ENCODE measurements at places on chromosomes 5 and 9.

DNA sequence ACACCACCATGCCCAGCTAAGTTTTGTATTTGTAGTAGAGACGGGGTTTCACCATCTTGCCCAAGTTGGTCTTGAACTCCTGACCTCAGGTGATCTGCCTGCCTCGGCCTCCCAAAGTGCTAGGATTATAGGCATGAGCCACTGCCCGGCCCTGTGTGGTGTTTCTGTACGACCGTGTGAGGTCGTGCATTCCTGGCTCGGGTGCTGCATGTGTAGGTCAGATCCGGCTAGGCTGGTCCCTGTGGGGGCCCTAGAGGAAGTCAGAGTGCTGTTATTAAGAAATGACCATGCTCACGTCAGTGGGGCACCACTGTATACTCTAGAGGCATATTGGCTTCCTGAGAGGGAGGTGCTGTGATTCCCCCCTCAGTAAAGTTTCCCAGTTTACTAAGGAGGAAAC lies 13.7 kb downstream of the WNK2 start:
- no peak overlapping the region for H3K27ac ChIP-seq
- no peaks in the 10 kb centered on the region for H3K36me3 ChIP-seq
- no peaks in the 10 kb centered on the region for H3K4me1 ChIP-seq
- no peak overlapping the region for H3K4me3 ChIP-seq

- peaks cover 43% of the 10 kb centered on the region for H3K4me1 ChIP-seq
- H3K4me3 ChIP-seq, result no peak overlapping the region
- H3K27ac ChIP-seq, result peak overlapping the region; percentile 95
Observed at GRCh38 chr5:167642779-167643517, 648.5 kb upstream of the WWC1 start.

- H3K27me3 ChIP-seq, result no peaks in the 10 kb centered on the region
- no peaks in the 10 kb centered on the region for H3K36me3 ChIP-seq
- H3K27ac ChIP-seq, result no peak overlapping the region
Observed at GRCh38 chr9:23537192-23538066, 288.6 kb downstream of the ELAVL2 start.

- DNase-seq, result no peak
- H3K27ac ChIP-seq, result peak overlapping the region; percentile 80
- no peaks in the 10 kb centered on the region for H3K36me3 ChIP-seq
- H3K27me3 ChIP-seq, result no peaks in the 10 kb centered on the region
- peaks cover 31% of the 10 kb centered on the region for H3K4me1 ChIP-seq
Observed at GRCh38 chr9:108271646-108272348, 584.0 kb downstream of the ACTL7B start.

DNA sequence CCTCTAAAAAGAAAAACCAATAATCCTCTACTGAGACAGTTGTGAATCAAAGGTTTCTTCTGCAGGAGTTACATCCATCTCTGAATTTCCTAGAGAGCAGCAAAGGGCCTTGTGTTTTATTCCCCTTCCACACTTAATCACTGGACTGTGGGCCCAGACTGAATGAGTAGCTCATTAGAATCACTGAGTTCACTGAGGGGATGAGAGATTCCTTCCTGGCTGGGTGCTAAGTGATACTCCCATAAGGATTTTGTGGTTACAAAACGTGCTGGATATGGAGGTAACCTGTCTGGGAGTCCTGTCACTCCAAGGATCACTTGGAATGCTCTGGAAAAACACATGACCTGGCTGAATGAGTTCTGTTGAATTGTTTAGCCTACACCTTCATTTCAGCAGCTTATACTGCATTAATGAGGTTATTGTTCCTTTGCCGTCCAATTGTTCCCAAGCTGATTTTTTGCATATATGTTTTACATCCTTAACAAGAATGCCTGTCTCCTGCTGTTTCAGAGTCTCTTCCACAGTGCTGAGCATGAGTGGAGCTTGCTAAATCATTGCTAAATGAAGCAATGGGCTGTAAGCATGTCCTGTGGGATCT lies 82.9 kb downstream of the MEF2C start:
- no peaks in the 10 kb centered on the region for H3K4me1 ChIP-seq
- no peak for DNase-seq
- no peaks in the 10 kb centered on the region for H3K36me3 ChIP-seq

GRCh38 chr5:1474183-1474839 lies 29.1 kb upstream of the SLC6A3 start:
- H3K4me1 ChIP-seq, result no peaks in the 10 kb centered on the region
- H3K27ac ChIP-seq, result no peak overlapping the region
- H3K36me3 ChIP-seq, result peaks cover 80% of the 10 kb centered on the region
- no peaks in the 10 kb centered on the region for H3K27me3 ChIP-seq

DNA sequence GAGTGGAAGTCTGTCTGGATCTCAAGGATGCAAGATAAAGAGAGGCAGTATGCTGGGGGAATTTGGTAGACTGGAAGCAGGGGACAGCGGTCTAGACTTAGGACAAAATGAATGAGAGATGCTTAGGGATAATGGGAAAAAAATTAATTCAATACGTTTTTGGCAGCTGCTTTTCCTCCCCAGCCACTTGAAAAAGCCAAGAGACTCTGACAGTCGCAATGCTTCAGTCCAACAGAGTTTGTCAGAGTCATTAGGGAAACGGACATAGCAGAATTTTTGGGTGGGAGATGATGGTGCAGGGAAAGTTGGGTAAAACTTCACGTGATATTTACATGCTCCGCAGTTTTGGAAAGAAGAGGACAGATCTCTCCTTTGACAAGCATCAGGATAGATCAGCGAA lies 129.7 kb downstream of the GOLPH3 start:
- no peaks in the 10 kb centered on the region for H3K36me3 ChIP-seq
- no peak for DNase-seq
- H3K27me3 ChIP-seq, result no peaks in the 10 kb centered on the region
- no peak overlapping the region for H3K4me3 ChIP-seq

DNA sequence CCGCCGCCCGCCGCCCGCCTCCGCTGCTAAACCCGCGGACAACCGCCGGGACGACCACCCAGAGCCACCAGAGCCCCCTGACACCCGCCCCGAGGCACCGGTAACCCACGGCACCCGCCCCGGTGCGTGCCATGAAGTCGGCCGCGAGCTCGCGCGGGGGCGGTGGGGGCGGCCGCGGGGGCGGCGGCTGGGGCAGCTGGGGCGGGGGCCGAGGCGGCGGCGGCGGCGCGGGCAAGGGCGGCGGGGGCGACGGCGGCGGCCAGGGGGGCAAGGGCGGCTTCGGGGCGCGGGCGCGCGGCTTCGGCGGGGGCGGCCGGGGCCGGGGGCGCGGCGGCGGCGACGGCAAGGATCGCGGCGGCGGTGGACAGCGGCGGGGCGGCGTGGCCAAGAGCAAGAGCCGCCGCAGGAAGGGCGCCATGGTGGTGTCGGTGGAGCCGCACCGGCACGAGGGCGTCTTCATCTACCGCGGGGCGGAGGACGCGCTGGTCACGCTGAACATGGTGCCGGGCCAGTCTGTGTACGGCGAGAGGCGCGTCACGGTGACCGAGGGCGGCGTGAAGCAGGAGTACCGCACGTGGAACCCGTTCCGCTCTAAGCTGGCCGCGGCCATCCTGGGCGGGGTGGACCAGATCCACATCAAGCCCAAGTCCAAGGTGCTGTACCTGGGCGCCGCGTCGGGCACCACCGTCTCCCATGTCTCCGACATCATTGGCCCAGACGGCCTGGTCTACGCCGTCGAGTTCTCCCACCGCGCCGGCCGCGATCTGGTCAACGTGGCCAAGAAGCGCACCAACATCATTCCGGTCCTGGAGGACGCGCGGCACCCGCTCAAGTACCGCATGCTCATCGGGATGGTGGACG lies 499 bp downstream of the FBLL1 start:
- no peak for DNase-seq
- peak overlapping the region; percentile 24 for H3K4me3 ChIP-seq
- no peak overlapping the region for H3K27ac ChIP-seq
- H3K36me3 ChIP-seq, result no peaks in the 10 kb centered on the region
- no peaks in the 10 kb centered on the region for H3K4me1 ChIP-seq
- peaks cover 26% of the 10 kb centered on the region for H3K27me3 ChIP-seq

DNA sequence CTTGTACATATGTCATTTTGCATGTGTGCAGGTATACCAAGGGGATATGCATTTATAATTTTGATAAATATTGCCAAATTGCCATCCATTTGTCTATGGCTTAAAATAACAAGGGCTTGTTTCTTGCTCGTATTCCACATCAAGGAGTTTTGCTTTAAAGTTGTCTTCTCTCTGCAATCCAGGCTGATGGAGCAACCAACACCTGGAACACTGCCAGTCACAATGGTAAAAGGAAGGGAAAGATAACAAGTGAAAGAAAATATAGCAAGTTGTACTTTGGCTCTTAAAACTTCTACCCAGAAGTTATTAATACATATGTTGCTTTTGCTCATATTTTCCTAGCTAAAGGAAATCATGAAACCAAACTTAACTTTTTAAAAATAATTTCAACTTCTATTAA lies 156.9 kb downstream of the UNC13B start:
- H3K4me3 ChIP-seq, result no peak overlapping the region
- no peaks in the 10 kb centered on the region for H3K27me3 ChIP-seq
- no peak overlapping the region for H3K27ac ChIP-seq
- DNase-seq, result no peak
- H3K36me3 ChIP-seq, result no peaks in the 10 kb centered on the region
- H3K4me1 ChIP-seq, result no peaks in the 10 kb centered on the region

DNA sequence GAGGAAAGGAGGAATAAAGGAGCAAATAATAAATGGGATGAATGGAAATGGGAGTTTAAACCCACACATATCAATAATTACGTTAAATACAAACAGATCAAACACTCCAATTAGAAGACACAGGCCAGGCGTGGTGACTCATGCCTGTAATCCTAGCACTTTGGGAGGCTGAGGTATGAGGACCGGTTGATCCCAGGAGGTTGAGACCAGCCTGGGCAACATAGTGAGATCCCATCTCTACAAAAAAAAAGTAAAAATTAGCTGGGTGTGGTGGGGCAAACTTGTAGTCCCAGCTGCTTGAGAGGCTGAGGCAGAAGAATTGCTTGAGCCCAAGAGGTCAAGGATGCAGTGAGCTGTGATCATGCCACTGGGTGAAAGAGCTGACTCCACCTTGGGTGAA lies 3.7 kb downstream of the BAAT start:
- DNase-seq, result no peak
- no peaks in the 10 kb centered on the region for H3K27me3 ChIP-seq
- H3K4me3 ChIP-seq, result no peak overlapping the region
- no peak overlapping the region for H3K27ac ChIP-seq

DNA sequence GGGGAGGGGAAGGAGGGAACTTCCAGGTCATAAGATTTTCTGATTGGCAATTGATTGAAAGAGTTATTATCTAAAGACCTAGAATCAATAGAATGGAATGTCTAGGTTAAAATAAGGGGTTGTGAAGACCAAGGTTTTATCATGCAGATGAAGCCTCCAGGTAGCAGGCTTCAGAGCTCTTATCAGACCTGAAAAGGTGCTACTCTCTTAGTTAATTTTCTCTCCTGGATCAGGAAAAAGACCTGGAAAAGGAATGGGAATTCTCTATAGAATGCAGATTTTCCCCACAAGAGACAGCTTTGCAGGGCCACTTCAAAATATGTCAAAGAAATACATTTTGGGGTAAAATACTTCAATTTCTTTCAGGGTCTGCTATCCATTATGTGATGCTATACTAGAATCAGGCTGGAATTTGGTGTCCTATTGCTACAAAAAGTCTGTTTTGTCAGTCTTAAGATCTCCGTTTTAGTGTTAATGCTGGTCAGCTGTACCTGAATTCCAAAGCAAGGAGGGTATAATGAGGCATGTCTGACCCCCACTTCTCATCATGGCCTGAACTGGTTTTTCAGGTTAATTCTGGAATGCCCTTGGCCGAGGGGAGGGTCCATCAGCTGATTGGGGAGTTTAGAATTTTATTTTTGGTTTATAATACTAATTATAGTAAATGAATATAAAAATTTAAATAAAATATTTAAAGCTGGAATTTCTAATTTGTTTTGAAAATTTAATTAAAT lies 16.6 kb upstream of the STOM start:
- H3K4me3 ChIP-seq, result no peak overlapping the region
- H3K27ac ChIP-seq, result no peak overlapping the region
- H3K27me3 ChIP-seq, result no peaks in the 10 kb centered on the region
- peaks cover 4% of the 10 kb centered on the region for H3K4me1 ChIP-seq
- H3K36me3 ChIP-seq, result no peaks in the 10 kb centered on the region

- H3K4me1 ChIP-seq, result peaks cover 14% of the 10 kb centered on the region
- no peak overlapping the region for H3K27ac ChIP-seq
- no peak for DNase-seq
- no peaks in the 10 kb centered on the region for H3K27me3 ChIP-seq
- no peaks in the 10 kb centered on the region for H3K36me3 ChIP-seq
Observed at GRCh38 chr9:120659209-120659608, 55.1 kb downstream of the MEGF9 start.

DNA sequence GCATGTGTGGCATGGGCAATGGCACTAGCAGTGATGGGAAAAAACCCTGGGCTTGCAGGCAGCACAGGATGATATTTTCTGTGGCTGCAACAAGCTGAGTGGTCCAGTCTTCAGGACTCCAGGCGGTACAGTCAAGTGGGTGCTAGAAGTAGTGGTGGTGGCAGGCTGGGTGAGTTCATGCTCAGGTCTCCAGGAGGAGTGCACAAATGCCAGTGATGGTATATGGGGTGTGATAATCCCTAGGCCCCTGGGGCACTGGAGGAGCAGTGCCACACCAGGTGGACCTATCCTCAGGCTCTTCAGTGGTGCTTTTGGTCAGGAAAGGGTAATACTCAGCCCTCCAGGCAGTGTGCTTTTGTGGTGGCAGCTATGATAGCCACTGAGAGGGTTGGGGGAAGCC lies 496.4 kb downstream of the PRR16 start:
- H3K36me3 ChIP-seq, result no peaks in the 10 kb centered on the region
- no peak overlapping the region for H3K4me3 ChIP-seq
- no peak for DNase-seq
- peaks cover 8% of the 10 kb centered on the region for H3K27me3 ChIP-seq
- H3K27ac ChIP-seq, result no peak overlapping the region

GRCh38 chr5:18850216-18850615 lies 1137.8 kb downstream of the CDH18 start:
- H3K4me3 ChIP-seq, result no peak overlapping the region
- no peak overlapping the region for H3K27ac ChIP-seq
- H3K4me1 ChIP-seq, result no peaks in the 10 kb centered on the region
- no peaks in the 10 kb centered on the region for H3K27me3 ChIP-seq

DNA sequence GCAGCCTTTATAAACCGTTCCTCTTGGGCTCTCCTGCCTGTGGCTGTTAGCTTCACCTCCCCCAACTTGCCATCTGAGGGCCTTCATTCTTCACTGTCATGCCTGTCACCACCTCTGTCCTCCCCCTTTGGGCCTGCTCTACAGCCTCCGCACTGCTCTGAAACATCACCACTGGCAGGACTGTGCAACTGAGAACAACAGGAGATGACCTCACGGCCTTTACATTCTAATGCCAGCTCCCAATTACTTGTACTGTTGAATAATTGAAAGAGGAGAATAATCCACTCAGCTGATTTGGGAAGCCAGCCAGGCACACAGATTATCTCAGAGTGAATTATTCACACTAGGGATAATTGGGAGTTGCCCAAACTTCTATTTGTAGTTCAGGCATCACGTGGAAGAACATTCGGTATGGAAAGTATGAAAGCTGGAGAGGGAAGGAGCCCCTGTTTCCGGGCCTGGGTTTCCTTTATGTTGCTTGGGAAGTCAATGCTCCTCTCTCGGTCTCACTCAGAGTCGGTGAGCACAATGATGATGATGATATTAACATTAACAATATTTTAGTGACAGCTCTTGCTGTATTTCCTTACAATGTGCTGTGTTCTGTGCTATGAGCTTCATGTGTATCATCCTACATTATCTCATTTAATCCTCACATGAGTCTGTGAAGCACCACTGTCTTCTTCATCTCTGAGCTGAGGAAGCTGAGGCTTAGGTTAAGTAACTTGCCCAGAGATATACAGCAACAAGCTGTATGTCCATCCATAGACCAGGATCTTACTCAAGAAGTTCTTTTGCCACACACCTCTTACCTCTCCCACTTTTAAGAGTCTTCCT lies 99.3 kb upstream of the LRRTM2 start:
- H3K4me3 ChIP-seq, result no peak overlapping the region
- no peak for DNase-seq
- no peaks in the 10 kb centered on the region for H3K36me3 ChIP-seq

All from RWPE2 (cell line).